ENCODE measurements at places on chromosomes 5 and 9.

GRCh38 chr9:26169708-26170107 is 491.5 kb upstream of the TUSC1 start:
- no peak for DNase-seq

DNA sequence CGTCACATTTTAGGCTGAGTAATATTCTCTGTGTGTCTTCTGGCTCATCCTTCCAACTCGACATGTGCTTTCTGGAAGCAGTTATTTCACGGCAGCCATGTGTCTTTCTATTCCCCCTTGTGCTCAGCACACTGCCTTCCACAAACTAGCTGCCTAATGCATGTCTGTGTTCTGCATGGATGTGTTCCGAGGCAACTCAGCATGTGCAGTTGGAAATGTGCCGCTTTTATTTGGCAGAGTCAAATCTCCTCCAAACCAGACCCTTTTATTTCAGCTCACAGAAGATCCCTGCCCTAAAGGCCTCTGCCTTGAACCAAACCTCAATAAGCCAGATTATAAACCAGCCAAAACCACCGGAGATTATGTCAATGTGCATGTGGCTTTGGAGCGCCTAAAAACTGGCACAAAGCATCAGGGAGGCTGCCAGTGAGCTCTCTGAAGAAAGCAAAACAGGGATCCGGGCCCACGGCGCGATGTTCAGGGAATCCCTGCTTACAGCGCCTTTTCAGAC is 360.2 kb downstream of the DEPDC1B start:
- no peak for DNase-seq

GRCh38 chr5:16774806-16775205 is 158.0 kb upstream of the RETREG1 start:
- DNase-seq = no peak

DNA sequence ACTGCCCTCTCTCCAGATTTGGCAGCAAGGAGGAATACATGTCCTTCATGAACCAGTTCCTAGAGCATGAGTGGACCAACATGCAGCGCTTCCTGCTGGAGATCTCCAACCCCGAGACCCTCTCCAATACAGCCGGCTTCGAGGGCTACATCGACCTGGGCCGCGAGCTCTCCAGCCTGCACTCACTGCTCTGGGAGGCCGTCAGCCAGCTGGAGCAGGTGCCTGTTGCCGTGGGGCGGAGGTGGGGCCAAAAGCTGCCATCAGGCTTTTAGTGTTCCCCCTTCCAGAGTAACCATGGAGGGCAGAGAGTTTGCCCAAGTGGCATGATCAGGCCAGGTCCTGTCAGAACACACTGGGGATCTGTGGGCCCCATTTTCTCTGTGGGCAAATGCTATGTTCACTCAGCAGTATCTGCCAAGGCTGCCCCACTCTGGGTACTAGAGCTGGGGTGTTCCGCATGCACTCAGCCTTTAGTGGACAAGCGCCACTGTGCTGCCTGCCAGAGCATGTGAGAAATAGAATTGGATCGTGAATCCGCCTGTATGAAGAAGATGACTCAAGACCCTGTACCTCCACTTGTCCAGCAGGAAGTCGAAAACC is 117.1 kb downstream of the DAB2IP start:
- no peak for DNase-seq

- DNase-seq = no peak
Observed at GRCh38 chr9:5832071-5832537, 813 bp downstream of the ERMP1 start.

DNA sequence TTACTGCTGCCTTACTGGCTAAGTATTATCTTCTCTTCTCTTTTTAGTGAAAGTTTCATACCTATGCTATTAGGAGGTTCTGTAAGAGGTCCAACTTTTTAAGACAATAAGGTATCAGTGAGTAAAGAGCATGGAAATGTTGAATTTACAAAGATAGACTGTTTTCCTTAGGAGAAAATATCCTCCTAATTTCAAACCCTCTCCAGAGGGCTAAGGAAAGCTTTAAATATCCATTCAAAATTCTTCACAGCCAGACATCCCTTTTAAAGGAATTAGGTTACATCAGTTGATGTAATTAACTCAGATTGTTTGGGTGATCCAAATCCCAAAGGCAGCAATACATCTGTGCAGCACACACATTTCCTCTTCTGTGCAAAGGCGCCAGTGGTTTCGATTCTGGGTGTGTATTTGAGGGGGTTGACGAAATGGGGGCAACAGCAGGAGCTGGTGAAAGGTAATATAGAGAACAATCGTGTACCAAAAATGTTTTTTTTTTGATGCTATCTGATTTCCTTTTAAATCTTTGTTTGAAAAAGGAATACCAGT is 273.8 kb upstream of the RPS23 start:
- no peak for DNase-seq

GRCh38 chr5:177233206-177233605 is 70.3 kb downstream of the RAB24 start:
- DNase-seq = no peak

DNA sequence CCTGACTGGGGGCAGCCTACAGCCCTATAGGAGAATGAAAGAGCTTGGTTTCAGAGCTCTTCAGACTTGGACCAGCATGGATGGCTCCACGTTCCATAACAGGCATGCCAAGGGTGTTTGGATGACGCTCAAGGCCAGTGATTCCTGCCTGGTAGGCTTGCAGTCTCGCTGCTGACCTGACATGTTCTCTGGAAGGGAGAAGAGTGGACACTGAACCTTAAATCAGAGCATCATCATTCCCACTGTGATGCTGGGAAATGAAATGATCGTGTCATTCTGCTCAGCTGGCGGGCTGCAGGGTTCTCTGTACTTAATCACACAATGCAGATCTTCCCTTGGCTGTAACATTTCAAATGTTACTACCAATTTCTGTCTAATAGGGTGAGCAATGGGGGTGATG is 57.0 kb downstream of the CFAP90 start:
- DNase-seq = no peak

DNA sequence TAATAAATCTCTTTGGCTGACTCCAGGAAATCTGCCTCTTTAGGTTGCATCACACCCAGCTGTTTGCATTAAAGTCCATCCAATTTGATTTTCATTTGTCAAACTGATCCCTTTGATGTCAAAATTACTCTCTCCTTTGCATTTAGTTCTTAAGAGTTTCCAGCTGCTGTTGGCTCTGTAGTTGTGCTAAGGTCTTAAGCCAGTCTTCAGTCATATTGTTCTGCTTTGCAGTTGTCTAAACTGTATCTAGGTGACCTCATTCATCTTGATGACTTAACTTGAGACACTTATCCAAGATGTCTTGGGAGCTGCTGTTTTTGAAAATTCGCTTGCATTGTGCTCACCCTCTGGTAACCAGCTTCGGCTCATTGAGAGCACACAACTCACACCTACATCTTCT is 386.9 kb upstream of the TLE4 start:
- no peak for DNase-seq

- DNase-seq = no peak
Observed at GRCh38 chr5:117131048-117131679, 556.5 kb upstream of the SEMA6A start.

GRCh38 chr5:74647096-74647495 is 6.6 kb upstream of the ENC1 start:
- no peak for DNase-seq

GRCh38 chr5:22926574-22926973 is 73.4 kb upstream of the CDH12 start:
- DNase-seq = no peak

- DNase-seq = no peak
Observed at GRCh38 chr9:114687034-114687433, 5.0 kb upstream of the TEX48 start.
